ENCODE measurements at places on chromosomes 6 and 20.

DNA sequence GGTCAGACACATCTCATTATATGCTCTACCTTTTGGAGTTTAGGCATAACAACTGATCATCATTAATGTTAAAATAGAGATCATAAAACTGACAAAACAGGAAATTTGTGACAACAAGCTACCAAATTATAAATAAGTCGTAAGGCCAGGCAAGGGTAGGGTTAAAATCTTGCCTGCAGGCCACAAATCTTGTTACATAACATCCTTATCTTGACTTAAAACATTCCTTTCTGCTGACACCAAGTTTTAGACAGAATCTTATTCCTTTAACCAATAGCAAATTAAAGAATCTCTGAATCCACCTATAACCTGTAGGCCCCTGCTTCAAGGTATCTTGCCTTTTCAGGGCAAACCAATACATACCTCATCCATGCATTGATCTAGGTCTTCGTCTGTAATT, 32.5 kb upstream of the NKAIN2 start:
- no peak for DNase-seq

DNA sequence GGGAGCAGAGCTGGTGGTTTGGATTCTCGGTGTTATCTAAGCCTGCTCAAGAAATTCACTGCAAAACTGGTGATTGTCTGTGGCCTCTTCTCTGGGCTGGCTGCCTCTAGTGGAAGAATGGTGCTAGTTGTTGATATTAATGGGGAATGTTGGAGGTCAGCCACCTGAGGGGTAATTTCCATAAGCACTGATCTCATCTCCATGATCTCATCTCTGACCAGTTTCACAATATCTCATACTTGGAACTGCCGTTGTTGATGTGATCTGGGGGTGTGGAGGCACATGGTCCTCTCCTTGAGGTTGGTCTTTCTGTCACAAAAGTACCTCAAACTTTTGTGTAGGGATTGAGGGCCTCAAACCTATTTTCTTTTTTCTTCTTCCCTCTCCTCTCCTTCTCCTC, 102.6 kb downstream of the CD109 start:
- peak; percentile 93 for DNase-seq

- DNase-seq = no peak
Observed at GRCh38 chr6:41732591-41733359, 2.6 kb downstream of the TFEB start.

DNA sequence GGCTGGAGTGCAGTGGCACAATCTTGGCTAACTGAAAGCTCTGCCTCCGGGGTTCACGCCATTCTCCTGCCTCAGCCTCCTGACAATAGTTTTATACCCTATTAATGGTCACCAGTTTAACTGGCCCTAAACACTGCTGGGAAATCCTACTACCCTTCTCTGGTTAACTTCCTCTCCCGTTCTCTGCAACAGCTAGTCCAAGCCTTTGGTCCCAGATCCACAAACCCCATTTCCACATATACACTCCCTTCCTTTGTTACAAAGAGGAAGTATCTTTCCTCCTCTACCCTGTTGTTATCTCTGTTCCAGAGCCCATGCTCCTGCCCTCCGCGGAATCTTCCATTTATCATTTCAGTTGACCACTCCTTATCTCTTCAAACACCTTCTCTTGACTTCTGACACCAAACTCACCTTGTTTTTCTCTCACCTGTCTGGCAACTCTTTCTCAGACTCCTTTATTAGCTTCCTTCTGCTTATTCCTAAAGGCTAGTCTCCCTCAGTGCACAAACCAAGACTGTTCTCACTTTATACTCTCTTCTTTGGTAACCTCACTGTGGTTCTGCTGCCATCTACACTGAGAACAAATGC, 25.0 kb upstream of the TBC1D22B start:
- no peak for DNase-seq

- no peak for DNase-seq
Observed at GRCh38 chr20:20409331-20409730, 41.4 kb downstream of the INSM1 start.

DNA sequence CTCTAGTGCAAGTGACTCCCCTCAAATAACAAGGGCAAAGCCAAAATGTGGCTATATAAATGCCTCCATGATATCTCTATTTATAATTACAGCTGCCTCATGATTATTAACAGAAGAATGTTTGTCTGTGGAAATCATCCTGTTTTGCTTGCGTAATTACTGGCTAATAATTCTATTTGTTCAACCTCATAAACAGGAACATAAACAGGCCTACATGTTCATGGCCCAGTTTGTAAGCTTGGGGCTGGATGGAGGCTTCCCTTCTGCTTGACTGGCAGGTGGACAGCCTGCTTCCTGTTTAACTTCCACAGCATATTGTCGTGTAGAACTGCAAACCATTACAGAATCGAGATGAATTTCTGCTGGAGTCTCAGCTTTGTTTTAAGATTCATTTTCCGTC, 766.0 kb upstream of the MAP3K7 start:
- no peak for DNase-seq

GRCh38 chr6:135021310-135022049, 33.1 kb downstream of the HBS1L start:
- no peak for DNase-seq

DNA sequence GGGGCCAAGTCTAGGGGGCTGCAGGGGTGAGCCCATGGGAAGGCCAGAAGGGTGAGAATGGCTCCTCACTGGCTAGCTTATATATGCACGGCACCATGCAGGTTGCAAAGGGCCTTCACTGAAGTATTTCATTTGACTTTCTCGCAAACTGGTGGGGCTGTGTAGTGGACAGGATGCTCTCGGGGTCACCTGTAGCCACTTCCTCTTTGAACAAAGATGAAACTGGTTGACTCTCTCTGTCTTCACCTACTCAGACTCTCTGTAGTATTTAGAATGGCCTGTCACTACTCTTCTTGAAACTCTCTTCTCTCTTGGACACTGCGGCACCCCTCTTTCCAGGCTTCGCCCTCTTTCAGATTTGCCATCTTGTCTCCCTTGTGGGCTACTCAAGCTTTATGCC, 560.5 kb downstream of the PKHD1 start:
- no peak for DNase-seq

All from non-pigmented ciliary epithelial cell (primary cell).